ENCODE measurements at places on chromosomes 2 and 18. TPM values are rescaled to one million over a fixed set of nuclear protein-coding genes. Genes with fewer than 3 reads are reported as not detected.

Gene GCG
- total RNA-seq, result not detected

Gene CHRNG
- not detected for total RNA-seq

Gene CELF4
- 7.8 TPM for total RNA-seq

Gene GKN2
- total RNA-seq, result not detected

Gene PLB1
- 1.6 TPM for total RNA-seq

Gene CASP10
- total RNA-seq, result 22.5 TPM

Gene SLC9A4
- 0.12 TPM for total RNA-seq

Gene EN1
- 2.3 TPM for total RNA-seq

Gene IGFBP5
- 14.8 TPM for total RNA-seq

Gene FZD7
- 11.3 TPM for total RNA-seq

Gene OSBPL6
- total RNA-seq, result 2.3 TPM

Gene TMEM169
- 8.0 TPM for total RNA-seq

Gene SEH1L
- total RNA-seq, result 52.3 TPM

Gene TRABD2A
- 0.68 TPM for total RNA-seq

Gene ARHGAP15
- 1.2 TPM for total RNA-seq

Gene CTAGE1
- not detected for total RNA-seq

Gene RPRM
- total RNA-seq, result 2.1 TPM

Gene UBE2F
- total RNA-seq, result 40.1 TPM

Gene ANKRD36B
- total RNA-seq, result 19.4 TPM

Gene VIL1
- total RNA-seq, result 9.0 TPM

Gene DLGAP1
- total RNA-seq, result 9.0 TPM

Gene GPR45
- total RNA-seq, result not detected

Gene SERPINB10
- not detected for total RNA-seq

Gene COL5A2
- total RNA-seq, result 1.1 TPM

Gene ELMOD3
- 15.5 TPM for total RNA-seq

Gene FNDC4
- 7.2 TPM for total RNA-seq

Gene LAPTM4A
- 131 TPM for total RNA-seq

Gene CRYGD
- not detected for total RNA-seq

Gene CNTNAP5
- not detected for total RNA-seq

Gene CD8A
- 0.20 TPM for total RNA-seq

Gene SEMA4C
- total RNA-seq, result 25.3 TPM

Gene TRIM43
- total RNA-seq, result not detected

Gene APLF
- 4.5 TPM for total RNA-seq

Gene DHRS9
- 16.6 TPM for total RNA-seq

Gene THUMPD2
- 13.4 TPM for total RNA-seq

Gene MATN3
- total RNA-seq, result 2.3 TPM

Gene ELAC1
- total RNA-seq, result 11.6 TPM

Gene RNF152
- 1.0 TPM for total RNA-seq

Gene RAD51AP2
- not detected for total RNA-seq

Gene PSMA8
- total RNA-seq, result not detected

Gene TRIP12
- 252 TPM for total RNA-seq

Gene CDH7
- not detected for total RNA-seq

Gene STRN
- total RNA-seq, result 25.9 TPM

Gene GPBAR1
- 1.1 TPM for total RNA-seq

Gene MMADHC
- 88.4 TPM for total RNA-seq

Data from Calu3 (cell line).